ENCODE measurements at places on chromosomes 11 and 22.

DNA sequence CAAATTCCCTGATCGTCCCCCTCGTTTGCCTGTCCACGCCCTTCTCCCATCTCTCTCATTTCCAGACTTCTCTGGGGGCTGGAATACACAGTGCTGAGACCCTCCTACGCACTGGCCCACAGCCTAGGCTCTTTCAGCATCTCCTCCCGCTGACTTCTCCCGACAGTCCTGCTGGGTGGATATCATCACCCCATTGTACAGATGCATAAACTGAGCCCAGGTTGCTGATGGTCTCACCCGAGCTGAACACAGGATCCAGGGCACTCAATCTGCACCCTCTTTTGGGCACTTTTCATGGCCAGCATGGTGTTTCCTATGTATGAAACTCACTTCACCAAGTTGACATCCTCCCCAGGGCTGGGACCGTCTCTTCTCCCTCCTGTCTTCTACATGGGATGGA lies 31.7 kb upstream of the PICK1 start:
- DNase-seq = no peak

DNA sequence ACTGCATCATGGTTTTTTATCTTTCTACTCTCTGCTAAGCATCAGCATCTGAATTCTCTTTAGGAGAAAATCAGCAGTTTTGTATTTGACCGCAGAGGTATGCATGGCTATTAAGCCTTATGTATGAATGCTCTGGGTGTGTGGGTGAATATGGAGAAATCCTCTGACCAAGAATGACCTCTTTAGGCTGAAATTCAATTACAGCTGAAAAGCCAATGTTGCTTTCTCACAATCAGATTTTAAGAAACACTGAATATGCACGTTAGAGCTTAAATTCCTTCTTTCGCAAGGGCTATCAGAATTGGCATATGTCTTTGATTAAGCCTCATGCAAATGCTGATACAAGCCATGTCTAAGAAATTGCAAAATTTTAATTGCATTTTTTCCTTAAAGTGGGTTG lies 43.2 kb downstream of the ARHGAP42 start:
- no peak for DNase-seq

- no peak for DNase-seq
Observed at GRCh38 chr11:75371949-75372876, 20.8 kb upstream of the ARRB1 start.

DNA sequence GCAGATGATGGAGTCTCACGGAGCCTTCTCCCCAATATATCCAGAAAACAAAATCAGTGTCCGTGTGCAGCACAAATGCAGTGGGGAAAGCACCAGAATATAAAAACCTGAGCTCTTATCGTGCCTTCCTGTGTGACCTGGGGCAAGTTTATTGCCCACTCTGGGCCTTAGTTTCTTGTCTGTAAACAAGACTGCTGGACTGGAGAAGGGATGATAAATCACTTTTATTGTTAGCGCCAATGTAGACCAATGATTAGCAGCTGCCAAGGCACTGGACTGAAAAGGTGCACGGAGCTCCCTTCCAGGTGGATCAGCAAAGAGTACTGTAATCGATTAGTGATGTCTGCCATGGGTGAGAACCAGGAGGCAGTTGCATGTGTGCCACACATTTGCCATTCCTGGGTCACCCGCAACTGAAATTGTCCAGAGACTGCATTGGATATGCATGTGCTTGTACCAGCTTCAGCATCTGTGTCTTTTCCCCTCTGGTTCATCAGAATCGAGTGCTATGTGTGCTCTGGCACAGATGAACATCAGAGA lies 89.2 kb downstream of the TSPAN18 start:
- DNase-seq = no peak

DNA sequence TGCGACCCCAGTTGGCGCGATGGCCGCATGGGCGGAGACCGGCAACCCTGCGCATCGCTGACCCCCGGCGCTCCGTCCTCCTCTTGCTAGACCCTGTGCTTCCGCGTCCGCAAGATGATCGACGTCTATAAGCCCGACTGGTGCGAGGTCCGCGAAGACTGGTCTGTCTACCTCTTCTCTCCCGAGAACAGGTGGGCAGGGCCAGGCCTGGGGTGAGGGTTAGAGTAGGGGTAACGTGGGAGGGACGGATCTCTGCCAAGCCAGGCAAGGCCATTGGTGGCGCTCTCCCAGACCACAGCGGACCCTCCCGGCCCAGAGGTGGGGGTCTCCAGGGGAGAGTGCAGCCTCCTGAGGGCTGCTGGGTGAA lies 92.1 kb downstream of the CACNA1I start:
- DNase-seq = no peak

- DNase-seq = no peak
Observed at GRCh38 chr11:120858740-120859139, 165.2 kb upstream of the TBCEL start.

- DNase-seq = no peak
Observed at GRCh38 chr11:10352921-10353550, 48.2 kb downstream of the ADM start.

DNA sequence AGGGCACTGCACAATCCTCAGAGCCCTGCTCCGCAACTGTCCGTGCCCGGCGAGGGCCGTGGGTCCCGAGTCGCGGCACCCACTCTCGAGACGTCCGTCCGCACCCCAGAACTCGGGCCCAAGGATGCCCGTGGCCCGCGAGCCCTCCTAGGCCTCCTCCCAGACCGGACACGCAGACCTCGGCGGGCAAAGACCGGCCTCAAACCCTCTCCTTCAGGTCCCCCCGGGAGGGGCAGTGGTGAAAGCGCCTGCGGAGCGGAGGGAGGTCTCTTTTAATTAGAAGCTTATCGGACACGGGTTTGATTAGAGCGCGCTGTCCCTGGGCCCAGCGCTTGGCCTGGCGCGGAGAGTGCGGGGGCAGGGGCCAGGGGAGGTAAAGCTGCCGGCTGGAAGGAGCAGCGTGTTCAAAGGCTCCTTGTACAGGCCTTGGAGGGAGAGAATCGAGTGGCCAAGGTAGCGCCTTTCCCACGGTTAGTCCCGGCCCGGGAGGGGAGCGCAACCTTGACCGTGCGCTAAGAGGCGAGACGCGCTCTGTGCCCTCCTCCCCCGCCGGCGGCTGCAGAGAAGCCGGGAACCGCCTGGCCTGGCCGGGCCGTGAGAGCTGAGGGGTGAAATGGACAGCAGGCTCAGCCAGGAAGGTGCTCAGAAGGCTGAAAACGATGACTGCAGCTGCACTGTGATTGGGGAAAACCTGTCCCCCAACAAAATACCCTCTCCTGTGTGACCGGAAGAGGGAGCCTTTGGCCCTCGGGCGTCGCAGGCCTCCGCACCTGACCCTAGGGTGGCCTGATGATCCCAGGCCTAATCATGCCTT lies 4.6 kb downstream of the WT1 start:
- DNase-seq = no peak

- no peak for DNase-seq
Observed at GRCh38 chr11:65556470-65557279, 1.5 kb downstream of the LTBP3 start.

DNA sequence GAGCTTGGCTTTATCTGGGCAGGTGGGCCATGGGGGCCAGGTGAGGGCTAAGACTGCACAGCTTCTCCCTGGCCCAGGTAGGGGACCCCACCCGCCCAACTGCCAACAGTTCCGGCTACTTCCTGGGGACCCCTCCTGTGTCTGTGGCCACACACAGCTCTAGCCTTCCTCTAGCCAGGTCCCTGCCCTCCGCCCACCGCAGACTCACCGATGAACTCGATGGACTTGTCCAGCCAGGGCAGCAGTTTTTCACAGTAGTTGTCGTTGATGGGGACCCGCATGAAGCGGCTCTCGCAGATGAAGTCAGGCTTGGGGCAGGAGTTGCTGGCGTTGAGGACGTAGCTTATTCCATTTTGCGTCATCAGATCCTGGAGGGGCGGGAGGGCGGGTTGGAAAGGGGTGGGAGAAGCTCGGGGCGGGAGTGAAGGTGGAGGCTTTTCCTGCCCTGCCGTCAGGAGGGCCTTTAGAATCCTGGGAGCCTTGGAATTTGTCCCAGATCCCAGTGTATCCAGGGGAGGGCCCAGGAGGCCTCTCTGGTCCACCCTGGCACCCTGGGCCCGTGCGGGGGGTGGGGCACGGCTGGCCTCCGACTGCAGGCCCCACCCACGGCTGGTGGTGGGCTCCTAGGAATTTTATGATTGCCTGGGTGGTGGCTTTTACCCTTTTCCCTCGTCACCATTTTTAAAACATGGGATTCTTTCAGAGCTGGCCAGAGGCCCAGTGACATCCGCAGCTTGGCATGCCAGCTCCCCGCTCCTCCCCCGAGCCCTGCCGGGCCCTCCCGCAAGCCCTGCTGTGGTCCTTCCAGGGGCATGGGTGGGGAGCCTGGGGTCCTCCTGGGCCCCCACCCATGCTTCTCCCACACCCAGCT lies 13.9 kb downstream of the DUSP8 start:
- DNase-seq = no peak

DNA sequence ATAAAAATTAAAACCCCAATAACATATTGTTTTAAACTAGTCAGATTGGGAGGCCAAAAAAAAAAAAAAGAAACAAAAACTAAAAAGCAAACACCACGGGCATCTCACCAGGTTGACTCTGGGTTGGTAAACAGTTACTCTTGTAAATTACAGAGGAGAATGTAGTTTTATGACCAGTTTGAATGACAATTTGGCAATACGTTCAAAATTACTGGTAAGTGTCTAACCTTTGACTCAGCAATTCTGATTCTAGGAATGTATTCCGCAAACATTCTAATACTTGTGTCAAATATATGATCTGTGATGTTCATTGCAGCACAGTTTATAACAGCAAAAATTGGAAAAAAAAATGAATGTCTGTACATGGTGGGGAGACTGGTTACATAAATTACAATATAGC lies 1376.0 kb downstream of the TBC1D22A start:
- no peak for DNase-seq

- DNase-seq = no peak
Observed at GRCh38 chr11:44363116-44363515, 53.2 kb upstream of the ALX4 start.

DNA sequence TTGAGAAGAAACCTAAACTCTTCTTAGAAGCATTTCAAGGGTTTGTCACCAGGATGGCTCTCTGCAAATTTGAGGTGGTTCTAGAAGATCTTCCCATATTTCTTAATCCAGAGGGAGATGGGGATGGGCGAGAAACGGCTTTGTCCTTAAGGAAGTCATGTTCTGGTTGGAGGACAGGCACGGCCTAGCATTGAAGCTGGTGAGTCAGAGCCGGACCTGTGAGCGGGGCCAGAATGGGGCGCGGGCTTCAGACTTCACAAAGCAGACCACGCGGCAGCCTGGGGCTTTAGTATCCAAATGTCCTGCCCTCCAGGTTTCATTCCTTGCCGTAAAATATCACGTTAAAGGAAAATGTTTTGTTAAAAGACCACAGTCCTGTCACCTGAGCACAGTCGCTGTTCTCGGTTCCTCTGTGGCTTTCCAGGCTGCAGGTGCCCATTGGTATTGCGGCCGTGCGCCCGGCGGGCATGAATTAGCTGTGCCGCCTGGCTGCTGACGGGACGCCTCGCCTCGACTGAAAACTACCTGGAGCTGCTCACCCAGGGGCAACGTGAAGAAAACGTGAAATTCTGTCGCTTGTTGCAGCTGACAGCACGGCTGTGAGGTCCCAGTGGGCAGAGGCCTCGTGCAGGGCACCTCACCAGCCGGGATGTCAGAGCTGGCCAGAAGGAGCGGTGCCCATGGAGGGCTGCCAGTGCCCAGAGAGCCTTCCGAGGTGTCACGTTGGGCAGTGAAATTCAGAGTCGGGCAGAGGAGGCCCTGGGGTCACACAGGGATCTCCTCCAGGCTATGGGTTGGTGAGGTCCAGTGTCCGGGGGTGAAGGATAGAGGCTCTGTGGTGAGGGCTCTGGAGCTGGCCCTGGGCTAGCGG lies 59.0 kb downstream of the LRP5 start:
- no peak for DNase-seq

- DNase-seq = no peak
Observed at GRCh38 chr22:42895541-42895981, 38.5 kb upstream of the ARFGAP3 start.

GRCh38 chr22:20776624-20777405 lies 2.9 kb downstream of the SERPIND1 start:
- no peak for DNase-seq

- no peak for DNase-seq
Observed at GRCh38 chr11:41954034-41954433, 494.6 kb upstream of the LRRC4C start.

DNA sequence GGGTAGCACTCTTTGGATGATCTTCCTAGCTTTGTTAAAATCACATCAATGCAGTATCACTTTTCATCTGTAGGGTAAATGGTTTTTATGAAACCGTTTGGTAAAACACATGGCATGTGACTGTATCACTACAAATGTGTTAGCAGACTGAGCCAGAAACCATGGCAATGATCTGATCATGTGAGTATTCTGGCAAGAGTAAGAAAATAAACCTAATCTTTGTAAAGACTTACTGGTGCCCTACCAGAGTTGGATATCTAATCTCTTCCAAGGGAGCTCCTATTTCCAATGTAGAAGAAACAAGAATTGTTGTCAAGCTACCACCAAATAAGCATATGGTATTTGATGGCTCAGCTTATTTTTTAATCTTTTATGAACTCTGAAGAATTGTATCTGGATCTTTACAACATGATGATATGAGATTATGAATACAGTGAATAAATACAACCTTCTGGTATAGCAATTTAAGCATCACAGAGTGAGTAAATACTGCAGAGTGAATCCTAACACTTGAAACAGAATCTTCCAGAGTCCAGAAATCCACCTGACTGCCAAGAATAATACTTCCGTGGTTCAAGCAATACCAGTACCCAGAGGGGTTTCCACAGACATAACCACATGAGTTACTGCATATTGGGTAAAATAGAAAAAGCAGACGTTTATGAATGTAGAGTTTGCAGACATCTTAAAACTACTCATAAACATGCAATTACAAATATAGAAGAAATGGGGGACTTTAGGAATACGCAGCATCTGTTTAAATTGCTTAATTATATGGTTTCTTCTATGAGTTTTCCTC lies 238.8 kb downstream of the TTC28 start:
- no peak for DNase-seq

DNA sequence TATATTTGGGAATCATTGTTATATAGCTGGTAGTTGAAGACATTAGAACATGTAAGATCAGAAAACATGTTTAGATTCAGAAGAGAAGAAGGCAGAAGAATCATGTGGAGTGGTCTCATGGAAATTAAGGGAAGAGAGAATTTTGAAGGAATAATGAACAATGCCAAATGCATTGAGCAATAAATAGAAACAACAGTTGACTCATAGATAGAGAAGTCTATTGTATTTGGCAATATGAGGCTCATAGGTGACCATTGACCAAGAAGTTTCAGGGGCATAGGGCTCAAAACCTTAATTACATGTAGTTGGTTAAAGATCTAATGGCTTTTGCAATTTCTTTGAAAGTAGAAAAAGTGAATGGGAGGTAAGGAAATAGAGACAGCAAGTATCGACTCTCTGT lies 123.9 kb downstream of the PAX6 start:
- DNase-seq = no peak

DNA sequence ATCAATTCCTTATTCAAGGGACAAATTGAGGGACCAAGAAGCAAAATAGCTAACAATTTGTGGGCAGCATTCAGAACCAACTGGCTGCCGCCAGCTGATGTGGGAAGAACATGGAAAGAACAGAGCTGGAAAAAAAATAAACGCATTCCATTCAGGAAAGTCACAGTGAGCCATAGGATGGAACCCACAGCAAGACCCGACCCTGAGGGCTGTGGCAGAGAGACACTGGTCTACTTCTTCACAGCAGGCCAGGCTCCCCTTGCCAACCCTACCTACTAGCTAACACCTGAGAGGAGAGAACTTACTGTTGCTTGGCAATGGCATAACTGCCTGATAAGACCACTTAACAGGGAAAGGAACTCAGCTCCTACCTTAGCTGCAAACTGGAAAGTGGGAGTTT lies 123.5 kb upstream of the APOA1 start:
- no peak for DNase-seq
